ENCODE measurements at places on chromosomes 11 and 22.

DNA sequence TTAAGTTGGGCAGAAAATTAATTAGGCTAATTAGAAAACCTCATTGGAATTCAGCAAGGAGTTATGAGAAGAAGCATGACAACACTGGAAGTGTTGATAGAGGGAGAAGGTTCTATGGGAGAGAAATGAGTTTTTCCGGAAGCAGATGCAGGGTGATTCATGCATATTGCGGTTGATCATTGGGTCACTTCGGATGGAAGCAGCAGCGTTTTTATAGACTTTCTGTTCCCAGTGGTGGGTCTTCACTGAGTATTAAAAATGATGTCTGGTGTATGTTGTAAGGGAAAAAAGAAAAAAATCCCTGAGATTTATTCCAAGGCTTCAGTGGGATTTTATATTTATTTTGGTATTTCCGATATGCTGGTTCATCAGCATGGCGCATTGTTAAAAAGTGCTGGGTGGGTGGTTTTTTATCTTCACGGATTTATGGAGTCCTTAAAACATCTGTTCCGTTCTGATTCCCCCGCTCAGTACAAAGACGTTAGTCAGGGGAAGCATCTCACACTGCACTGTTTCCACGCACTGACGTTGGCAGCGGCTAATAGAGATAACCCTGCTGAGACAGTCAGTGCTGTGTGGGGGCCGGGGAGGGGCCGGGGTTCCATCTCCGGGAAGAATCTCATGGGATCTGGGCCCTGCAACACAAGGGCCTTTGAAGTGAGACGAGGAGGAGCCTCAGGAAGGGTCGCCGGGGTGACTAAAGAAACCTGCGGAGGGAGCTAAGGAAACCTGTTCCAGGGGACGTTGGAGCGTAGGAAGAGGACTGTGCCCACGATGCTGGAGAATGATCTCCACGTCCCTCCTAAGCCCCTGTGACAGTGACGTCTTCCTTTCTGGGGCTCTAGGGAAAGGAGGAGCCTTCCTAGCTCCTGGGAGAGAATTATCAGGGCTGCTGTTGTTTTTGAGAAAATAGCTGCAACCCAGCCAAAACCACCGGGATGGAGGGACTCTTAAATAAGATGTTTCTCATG is 390.0 kb downstream of the NTM start:
- DNase-seq: no peak

- DNase-seq: no peak
Observed at GRCh38 chr11:43718373-43718772, 37.8 kb downstream of the HSD17B12 start.

DNA sequence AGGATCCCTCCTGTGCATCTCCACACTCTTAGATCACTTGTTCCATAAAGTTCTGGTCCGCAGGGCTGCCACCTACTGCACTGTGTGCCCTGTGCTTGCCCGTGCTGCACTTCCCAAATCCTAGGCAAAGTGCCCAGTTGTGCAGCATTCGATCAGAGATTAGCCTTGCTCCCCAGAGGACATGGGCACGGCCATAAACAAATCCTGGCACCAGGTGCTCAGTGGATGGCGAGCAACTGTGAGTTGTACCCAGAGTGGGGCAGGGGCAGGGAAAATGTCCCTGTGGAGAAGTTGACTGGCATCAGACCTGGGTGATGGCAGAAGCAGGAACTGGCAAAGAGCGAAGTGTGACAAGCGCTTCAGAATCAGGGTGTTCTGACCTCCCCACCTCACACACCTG is 4.7 kb downstream of the FADS2 start:
- no peak for DNase-seq

GRCh38 chr11:123690485-123690884 is 36.1 kb upstream of the SCN3B start:
- no peak for DNase-seq

- no peak for DNase-seq
Observed at GRCh38 chr11:76524461-76524860, 79.6 kb downstream of the EMSY start.

- DNase-seq: no peak
Observed at GRCh38 chr11:118957549-118957948, 1.5 kb downstream of the UPK2 start.

DNA sequence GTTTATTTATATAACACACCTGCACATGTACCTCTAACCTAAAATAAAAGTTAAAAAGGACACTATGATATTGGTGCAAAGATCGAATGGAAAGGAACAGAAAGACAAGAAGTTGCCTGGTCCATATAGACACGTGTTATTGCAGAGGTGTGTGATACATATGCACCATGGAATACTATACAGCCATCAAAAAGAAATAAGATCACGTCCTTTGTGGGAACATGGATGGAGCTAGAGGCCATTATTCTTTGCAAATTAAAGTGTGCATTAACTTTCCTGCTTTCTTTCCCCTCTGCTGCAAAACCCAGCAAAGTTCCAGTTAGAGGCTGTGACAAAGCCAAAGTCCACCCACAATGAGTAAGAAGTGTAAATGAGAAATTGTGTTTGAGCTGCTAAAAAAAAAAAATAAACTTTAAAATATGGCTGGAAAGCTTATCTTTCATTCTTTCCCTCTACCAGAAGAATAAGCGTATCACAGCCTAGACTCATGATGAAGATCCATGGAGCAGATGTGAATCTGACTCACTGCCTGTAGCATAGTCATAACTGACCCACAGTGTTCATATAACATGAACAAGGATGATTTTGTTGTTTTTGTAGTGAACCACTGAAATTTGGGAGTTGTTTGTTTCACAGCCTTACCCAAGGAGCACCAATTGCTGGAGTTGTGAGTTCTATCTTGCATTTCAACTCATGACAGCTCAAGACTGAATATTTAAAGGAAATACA is 9.6 kb downstream of the OR52K1 start:
- DNase-seq: no peak

GRCh38 chr11:72254299-72254993 is 10.5 kb upstream of the PHOX2A start:
- DNase-seq: no peak
